Brain pericyte (primary cell): ENCODE measurements at places on chromosomes 13 and 19.

GRCh38 chr19:2608602-2608922 is 93.9 kb downstream of the GNG7 start:
- no peak for DNase-seq

GRCh38 chr19:12990431-12990830 is 4.8 kb upstream of the NFIX start:
- no peak for DNase-seq

- DNase-seq: no peak
Observed at GRCh38 chr13:36059321-36059720, 71.9 kb downstream of the DCLK1 start.

GRCh38 chr19:13986348-13986904 is 19.7 kb downstream of the RFX1 start:
- DNase-seq: no peak

GRCh38 chr19:7982103-7982502 is 23.3 kb downstream of the ELAVL1 start:
- DNase-seq: no peak
